ENCODE measurements at places on chromosomes 7 and 10.

GRCh38 chr7:696426-696811, 30.1 kb upstream of the DNAAF5 start:
- DNase-seq: no peak

- DNase-seq: no peak
Observed at GRCh38 chr7:3260401-3260715, 40.7 kb upstream of the SDK1 start.

GRCh38 chr7:19920705-19921104, 147.3 kb upstream of the TMEM196 start:
- DNase-seq: no peak

GRCh38 chr7:155266440-155266839, 31.2 kb upstream of the INSIG1 start:
- no peak for DNase-seq

- no peak for DNase-seq
Observed at GRCh38 chr10:70126700-70127395, 5.8 kb downstream of the AIFM2 start.
